MCF 10A (cell line): ENCODE measurements at places on chromosomes 5 and 9. TPM values are rescaled to one million over a fixed set of nuclear protein-coding genes. Genes with fewer than 3 reads are reported as not detected.

The STARD4 gene
- 31.1 and 33.1 TPM in 2 replicates for total RNA-seq

- H3K27ac ChIP-seq: no peak overlapping the region
- H3K4me3 ChIP-seq: no peak overlapping the region
- no peaks in the 10 kb centered on the region for H3K4me1 ChIP-seq
- peaks cover 26% of the 10 kb centered on the region for H3K36me3 ChIP-seq
- DNase-seq: no peak
- no peaks in the 10 kb centered on the region for H3K27me3 ChIP-seq
Measured at GRCh38 chr9:93649610-93650261, 73.4 kb downstream of the PHF2 start.

DNA sequence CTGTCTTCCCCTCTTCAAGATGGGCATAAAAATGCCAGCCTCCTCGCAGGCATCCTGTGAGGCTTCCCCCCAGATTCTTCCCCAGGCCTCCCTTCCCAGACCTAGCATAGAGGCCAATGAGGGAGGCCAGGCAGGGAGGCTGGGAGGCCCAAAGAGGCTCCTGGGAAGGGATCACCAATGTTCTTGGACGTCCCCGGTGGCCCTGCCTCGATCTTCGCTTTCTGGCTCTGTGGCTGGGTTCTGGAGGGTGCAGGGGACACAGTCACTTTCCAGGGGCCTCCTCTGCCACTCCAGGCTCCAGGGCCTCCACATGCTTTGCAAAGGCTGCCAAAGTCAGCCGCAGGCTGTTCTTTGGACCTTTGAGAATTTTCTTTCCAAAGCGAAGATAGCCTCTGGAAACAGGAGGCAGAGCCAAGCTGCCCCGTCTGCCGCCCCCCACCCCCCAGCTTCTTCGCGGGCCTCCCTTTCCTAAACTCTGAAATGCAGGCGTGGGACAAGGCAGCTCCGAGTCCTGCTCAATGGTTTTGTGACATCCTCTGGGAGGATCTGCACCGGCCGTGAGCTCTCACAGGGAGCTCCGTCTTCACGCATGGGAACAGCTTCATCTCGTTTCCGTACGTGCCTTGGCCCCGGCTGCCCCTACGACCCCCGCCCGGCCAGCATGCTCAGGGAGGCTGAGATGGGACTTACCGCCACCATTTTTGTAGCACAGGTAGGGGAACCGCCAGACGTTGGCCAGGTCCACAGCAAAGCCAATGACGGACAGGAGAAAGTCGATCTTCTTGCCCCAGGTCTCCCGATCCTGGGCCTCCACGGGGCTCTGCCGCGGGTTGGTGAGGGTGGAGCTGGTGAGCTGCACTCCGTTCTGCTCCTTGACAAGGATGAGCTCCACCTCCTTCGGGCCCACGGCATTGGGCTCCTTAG lies 2.8 kb downstream of the SLC6A3 start:
- no peak for DNase-seq
- H3K27me3 ChIP-seq: peaks cover 21% of the 10 kb centered on the region
- no peaks in the 10 kb centered on the region for H3K36me3 ChIP-seq

- H3K27me3 ChIP-seq: no peaks in the 10 kb centered on the region
- no peak overlapping the region for H3K4me3 ChIP-seq
- no peak overlapping the region for H3K27ac ChIP-seq
- DNase-seq: no peak
- peaks cover 5% of the 10 kb centered on the region for H3K36me3 ChIP-seq
Measured at GRCh38 chr5:128011339-128011738, 72.2 kb upstream of the SLC12A2 start.

GRCh38 chr9:126155756-126156664 lies 170.6 kb upstream of the MVB12B start:
- H3K27me3 ChIP-seq: peaks cover 71% of the 10 kb centered on the region
- DNase-seq: no peak
- H3K4me3 ChIP-seq: no peak overlapping the region
- H3K4me1 ChIP-seq: no peaks in the 10 kb centered on the region
- H3K27ac ChIP-seq: no peak overlapping the region

GRCh38 chr9:78479441-78479840 lies 182.5 kb downstream of the PSAT1 start:
- DNase-seq: no peak
- no peak overlapping the region for H3K27ac ChIP-seq
- no peaks in the 10 kb centered on the region for H3K4me1 ChIP-seq

The PCDHB16 gene
- 1.8 and 2.5 TPM in 2 replicates for total RNA-seq

DNA sequence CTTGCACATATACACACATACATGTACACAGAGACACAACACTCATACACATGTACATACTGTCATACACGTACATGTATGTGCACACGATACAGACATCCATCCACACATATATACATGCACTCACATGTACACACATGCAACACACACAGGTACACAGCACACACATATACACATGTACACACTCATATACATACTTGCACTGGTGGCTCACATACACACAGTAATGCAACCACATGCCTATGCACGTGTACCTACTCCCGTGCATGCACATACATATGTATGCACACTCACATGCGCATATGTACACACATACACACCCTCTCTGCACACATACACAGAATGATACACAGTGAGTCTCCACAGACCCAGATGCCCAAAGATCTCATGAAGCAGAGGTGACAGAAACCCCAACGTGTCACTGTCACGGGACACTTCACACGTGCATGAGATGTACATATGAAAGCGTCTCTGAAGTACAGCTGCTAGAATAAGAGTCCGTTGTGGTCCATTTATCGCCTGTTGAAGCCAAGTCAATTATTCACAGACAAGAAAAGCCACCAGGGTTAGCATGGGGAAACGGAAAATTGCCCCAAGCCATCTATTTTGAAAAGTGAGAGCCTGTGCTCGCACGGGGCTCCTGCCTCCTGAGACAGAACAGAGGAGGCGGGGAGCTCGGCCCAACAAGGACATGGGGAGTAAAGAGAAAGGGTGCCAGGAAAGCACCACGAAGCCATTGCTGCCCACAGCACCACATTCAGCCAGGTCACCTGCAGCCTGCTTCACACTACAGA lies 24.9 kb downstream of the LPCAT1 start:
- no peak for DNase-seq
- no peak overlapping the region for H3K27ac ChIP-seq
- H3K27me3 ChIP-seq: no peaks in the 10 kb centered on the region
- H3K4me3 ChIP-seq: no peak overlapping the region
- H3K36me3 ChIP-seq: peaks cover 22% of the 10 kb centered on the region
- no peaks in the 10 kb centered on the region for H3K4me1 ChIP-seq
